NCI-H345 (cell line): ENCODE measurements at places on chromosomes 16 and 17.
A peak's percentile ranks its signal among the peaks of the same experiment; 100 is the strongest.

- no peak for DNase-seq
These were observed 42.9 kb downstream of the CCDC42 start for GRCh38 chr17:8701754-8702153.

GRCh38 chr16:88917915-88918627 is 51.6 kb upstream of the PABPN1L start:
- no peak for DNase-seq

GRCh38 chr17:77733576-77734296 is 224.8 kb upstream of the TNRC6C start:
- no peak for DNase-seq

- no peak for DNase-seq
These were observed 3.1 kb upstream of the MRPS23 start for GRCh38 chr17:57852955-57853328.

GRCh38 chr17:8470447-8471047 is 34.9 kb downstream of the NDEL1 start:
- peak; percentile 33 for DNase-seq

DNA sequence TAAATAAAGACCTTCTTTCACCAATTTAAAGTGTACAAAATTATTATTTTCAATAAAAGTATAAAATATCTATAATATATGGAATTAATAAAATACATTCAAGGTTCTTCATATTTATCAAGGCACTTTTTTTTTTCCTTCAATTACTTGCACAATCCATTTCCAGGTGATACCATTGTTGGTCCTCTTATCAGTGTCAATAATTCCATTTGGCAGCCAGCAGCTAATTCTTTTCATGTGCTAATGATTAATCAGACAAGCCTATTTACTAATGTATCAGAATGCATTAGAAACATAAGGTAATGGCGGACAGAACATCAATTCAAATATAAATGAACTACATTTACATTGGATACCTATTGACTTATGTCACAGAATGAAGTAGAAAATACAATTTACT is 622.2 kb downstream of the TOX3 start:
- no peak for DNase-seq

DNA sequence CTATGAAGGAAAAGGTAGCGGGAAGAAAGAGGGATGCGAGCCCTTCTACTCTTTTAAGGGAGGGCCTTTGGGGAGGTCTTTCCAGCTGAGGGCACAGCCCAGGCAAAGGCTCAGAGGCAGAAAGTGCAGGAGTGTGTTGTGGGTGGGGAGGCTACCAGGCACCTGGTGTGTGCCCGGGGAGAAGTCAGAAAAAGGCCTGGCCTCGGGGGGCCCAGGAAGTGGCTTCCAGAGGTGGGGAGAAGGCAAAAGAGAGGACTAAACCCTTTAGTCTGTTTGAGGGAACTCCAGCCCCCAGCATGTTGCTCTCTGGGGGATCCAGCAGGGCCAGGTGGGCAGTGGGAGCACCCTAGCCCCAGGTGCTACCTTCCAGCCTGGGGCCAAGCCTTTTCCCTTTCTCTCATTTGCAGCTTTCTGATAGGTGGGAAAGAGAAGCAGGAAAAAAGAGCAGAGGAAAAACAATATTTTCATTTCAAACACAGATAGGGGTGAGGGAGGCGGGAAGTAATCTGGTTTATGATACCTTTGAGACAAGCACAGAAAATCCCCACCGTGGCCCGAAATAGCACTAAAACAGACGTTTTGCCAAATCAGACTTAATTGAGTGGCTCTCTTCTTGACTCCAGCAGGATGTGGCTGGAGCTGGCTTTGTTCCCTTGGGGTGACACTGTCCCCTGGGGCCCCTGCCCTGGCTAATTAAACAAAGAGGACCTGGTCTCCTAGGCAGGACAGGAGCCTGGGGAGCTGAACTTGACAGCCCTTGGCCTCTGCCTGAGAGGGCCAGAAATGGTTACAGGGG is 10.4 kb downstream of the RAI1 start:
- DNase-seq = no peak

- DNase-seq = peak; percentile 30
These were observed 51.2 kb upstream of the CHMP6 start for GRCh38 chr17:80940171-80941123.

DNA sequence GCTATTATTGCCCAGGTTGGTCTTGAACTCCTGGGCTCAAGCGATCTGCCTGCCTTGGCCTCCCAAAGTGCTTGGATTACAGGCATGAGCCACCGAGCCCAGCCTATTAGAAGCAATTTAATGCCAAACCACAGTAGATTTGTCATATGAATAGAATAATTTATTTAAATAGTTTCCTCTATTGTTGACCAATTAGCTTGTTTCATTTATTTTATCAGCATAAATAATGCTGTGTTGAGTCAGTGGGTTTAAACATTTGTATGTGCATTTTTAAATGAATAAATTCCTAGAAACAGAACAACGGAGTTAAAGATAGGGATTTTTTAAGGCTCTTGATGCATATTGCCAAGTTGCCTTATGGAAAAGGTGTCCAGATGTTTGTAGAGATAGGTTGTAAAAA is 26.7 kb downstream of the FTO start:
- no peak for DNase-seq

GRCh38 chr17:82910041-82910481 is 70.2 kb upstream of the ZNF750 start:
- no peak for DNase-seq

DNA sequence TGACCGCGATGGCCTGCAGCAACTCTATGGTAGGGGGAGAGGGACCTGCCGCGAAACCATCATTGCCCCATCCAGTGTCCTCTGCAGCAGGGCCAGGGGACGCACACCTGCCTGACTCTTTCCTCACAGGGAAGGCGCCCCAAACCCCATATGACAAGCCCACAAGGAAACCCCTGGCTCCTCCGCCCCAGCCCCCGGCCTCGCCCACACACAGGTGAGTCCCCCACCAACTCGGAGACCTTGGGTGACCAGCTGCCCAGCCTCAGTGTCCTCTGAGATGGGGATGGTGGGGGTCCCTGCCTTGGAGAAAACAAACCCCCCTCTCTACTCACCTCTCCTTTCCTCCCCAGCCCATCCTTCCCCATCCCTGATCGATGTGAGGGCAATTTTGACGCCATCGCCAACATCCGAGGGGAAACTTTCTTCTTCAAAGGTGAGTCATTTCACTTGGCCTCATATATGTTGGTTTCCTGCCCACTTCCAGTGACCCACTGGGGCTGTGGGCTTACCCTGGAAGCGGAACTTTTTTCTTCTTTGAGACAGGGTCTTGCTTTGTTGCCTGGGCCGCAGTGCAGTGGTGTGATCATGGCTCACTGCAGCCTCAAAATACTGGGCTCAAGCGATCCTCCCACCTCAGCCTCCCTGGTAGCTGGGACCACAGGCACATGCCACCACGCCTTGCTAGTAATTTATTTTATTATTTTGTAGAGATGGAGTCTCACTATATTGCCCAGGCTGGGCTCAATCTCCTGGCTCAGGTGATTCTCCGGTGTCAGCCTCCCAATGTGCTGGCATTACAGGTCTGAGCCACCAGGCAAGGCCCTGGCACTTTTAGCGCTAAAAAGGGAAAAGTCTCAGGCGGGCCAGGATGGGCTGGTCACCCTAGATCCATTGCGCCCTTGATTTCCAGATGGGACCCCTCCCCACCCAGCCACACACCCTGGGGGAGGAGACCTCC is 8.0 kb upstream of the IL32 start:
- no peak for DNase-seq

DNA sequence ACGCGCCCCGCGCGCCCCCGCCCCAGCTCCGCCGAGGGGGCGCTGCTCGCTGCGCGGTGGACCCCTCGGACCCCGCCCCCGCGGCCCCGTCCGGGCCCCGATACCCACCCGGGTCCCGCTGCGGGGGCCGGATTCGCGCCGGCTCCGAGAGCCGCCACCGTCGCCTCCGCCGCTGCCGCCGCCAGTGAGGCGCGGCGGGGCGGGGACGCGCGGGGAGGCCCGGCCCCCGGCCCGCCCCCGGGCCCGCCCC is at the start of gene TBC1D16:
Gene TBC1D16 (minus strand): TSS at position 186 of the 250 bp plus-strand sequence. CDS start 22,325 bp downstream, outside the sequence.
- DNase-seq = no peak

GRCh38 chr16:24372824-24373223 is 116.7 kb downstream of the CACNG3 start:
- DNase-seq = no peak

DNA sequence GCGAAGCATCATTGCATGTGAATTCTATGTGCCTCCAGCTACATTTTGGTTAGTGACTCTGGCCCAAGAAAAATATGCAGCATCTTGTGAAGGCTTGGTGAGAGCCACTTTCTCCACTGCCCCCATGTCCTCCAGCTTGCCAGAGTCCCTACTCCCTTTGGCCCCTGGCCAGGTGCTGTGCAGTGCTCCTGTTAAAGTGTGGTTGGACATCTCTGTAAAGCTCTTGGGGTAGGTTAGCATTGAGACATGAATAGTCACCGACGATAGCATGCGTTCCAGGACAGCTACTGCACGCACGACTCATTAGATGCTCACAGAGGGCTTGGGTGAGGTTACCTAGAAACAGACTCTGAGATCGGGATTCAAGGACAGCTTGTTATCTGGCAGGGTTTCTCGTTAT is 48.6 kb downstream of the FOXL1 start:
- no peak for DNase-seq

DNA sequence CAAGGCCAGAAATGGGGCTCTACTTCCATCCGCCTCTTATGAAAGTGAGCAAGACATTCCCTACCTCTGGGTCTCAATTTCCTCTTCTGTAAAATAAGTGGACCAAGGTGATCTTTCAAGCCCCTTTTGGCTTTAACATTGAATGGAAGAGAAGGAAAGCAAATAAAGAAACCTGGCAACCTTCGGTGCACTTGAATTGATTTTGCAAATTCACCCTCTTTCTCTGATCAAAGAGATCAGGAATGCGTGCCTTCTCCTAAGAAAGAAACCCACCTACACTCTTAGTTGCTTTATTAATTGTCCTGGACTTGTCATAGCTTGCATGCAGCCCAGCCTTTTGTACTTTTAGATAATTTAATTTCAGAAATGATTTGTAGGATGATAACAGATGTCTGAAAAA is 3.0 kb downstream of the MSI2 start:
- DNase-seq = no peak

DNA sequence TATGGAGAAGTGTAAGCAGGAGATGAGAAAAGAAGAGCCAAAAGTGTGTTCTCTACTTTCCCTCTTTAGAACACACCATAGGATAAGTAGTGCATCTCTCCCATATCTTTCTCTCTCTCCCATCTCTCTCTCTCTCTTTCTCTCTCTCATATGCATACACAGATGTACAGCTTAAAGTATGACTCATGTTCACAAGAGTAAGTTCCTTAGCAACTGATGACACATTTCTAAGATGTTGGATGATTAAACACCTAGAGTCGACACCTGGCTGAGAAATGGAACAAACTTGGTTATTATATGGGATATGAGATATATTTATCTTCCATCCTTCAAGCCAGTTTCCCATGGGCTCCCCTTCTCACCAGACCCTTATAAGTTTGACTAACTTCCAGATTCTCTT is 113.5 kb downstream of the TMEM132E start:
- DNase-seq = no peak

- no peak for DNase-seq
These were observed 41.6 kb downstream of the ARHGAP23 start for GRCh38 chr17:38469875-38470274.
